ENCODE measurements at places on chromosomes 4 and X.

DNA sequence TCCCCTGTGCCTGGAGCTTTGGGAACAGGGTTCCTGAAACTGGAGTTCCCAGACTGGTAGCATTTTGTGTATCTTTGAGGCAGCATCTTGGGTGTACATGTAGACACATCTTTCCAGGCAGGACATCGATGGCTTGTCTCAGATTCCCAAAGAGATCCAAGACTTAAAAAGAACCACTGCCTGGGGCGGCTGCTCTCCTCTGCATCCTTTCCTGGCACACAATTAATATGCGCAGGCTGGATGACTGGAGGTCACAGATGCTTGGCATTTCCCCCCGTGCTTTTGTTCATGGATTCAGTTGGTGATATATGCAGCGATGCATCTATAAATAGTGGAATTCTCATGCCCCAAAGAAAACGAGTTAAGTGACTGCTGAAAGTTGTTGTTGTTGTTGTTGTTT lies 80.5 kb downstream of the CLDN34 start:
- no peak for DNase-seq

DNA sequence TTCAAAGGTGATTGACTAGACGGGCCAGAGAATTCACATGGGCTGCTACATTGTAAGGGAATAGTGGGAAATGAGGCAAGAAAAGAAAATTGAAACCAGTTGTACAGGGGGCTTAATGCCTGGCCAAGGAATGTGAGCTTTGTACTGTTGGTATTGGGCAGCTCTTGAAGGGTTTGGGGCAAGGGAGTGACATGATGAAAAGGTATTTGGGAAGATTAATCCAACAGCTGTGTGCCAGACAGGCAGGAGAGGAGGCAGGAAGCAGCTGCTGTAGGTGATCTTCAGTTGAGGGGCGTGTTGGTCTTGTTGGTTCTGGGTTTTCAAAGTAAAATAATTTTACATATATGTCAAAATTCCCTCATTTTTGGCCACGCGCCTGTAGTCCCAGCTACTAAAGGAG lies 384.5 kb upstream of the TENM3 start:
- no peak for DNase-seq

DNA sequence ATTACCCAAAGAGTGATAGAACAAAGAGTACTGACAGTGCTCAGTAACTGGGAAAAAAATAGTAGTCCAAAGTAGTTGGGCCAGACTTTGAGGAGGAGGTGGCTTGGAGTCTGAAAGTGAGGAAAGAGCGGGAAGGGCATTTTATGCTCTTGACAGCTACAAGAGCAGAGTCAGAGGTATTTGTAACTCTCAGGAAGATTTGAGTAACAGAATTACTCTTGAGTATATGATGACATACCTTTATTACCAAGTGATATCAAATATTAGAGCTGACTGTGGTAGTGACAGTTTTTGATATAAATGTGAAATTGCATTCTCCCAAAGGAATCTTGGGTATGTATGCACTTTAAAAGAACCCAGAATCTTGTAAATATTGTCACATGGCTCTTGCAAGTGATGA lies 2.2 kb downstream of the SLAIN2 start:
- DNase-seq = no peak

DNA sequence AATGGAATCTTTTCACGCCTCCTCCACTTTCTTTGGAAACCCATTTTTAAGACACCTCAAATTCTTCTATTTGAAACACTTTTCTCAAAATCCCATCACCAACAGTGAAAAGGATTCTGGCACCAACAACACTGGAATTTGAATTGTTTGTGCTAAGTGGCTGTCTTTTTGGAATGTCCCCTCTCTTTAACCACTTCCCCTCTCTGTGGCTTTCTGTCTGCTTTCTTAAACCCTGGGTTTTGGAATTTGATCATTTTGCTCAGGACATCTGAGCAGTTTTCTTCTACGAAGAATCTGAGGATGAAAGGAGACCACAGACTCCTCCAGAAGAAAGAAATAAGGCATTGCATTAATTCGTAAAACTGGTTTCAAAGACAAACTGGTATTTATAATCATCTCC lies 89.0 kb downstream of the MXRA5 start:
- no peak for DNase-seq

DNA sequence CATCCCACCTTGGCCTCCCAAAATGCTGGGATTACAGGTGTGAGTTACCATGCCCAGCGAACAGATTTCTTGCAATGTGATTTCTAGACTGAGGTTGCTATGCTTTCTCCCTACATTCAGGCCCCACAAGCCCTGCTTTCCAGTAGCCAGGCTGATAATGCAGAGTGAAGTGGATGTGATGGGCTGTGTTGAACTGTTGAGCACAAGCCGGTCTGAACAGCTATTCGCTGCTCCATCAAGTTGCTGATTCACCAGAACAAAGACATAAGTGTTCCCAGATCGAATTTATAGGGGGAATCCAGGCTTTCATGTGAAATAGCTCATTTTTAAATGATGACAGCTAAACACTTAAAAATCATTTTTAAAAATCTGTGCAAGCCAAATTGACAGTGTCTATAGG lies 8.0 kb downstream of the NIPAL1 start:
- no peak for DNase-seq

GRCh38 chr4:158181906-158182305 lies 9.1 kb upstream of the GASK1B start:
- DNase-seq = no peak

GRCh38 chrX:6777238-6778002 lies 242.5 kb upstream of the VCX3A start:
- no peak for DNase-seq

GRCh38 chr4:48844843-48845242 lies 14.0 kb downstream of the OCIAD1 start:
- no peak for DNase-seq

- no peak for DNase-seq
Observed at GRCh38 chr4:63717384-63717783, 691.9 kb downstream of the TECRL start.

DNA sequence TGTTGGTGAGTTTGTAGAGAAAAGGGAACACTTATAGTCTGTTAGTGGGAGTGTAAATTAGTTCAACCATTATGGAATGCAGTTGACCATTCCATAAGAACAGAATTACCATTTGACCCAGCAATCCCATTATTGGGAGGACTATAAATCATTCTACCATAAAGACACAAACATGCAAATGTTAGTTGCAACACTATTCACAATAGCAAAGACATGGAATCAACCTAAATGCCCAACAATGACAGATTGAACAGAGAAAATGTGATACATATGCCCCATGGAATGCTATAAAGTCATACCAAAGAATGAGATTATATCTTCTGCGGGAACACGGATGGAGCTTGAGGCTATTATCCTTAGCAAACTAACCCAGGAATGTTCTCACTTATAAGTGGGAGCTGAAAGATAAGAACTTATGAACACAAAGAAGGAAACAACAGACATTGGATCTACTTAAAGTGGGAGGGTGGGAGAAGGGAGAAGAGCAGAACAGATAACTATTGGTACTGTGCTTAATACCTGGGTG lies 1819.2 kb upstream of the ADGRL3 start:
- DNase-seq = no peak

- no peak for DNase-seq
Observed at GRCh38 chr4:149793459-149793858, 22.2 kb downstream of the IQCM start.

GRCh38 chrX:42772874-42773273 lies 5.1 kb downstream of the PPP1R2C start:
- DNase-seq = no peak

DNA sequence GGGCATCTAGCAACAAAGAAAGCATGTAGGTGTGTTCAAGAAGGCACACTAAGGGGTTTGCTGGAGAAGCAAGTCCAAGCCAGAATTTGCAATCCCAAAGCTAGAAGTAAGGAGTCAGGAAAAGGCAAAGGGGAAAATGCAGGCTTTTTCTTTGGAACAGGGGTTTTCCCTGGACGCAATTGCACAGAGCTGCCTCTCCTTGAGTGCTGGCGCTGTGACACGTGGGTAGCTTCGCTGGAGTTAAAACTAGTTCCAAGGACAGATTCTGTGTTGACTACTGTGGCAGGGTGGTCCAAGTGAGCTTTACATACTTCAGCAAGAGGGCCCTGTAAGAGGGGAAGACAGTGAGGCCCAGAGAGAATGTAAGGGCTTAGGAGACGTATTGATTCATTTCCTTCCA lies 277.1 kb downstream of the ADGRA3 start:
- no peak for DNase-seq

GRCh38 chr4:7352486-7352885 lies 82.2 kb downstream of the PSAPL1 start:
- DNase-seq = no peak

DNA sequence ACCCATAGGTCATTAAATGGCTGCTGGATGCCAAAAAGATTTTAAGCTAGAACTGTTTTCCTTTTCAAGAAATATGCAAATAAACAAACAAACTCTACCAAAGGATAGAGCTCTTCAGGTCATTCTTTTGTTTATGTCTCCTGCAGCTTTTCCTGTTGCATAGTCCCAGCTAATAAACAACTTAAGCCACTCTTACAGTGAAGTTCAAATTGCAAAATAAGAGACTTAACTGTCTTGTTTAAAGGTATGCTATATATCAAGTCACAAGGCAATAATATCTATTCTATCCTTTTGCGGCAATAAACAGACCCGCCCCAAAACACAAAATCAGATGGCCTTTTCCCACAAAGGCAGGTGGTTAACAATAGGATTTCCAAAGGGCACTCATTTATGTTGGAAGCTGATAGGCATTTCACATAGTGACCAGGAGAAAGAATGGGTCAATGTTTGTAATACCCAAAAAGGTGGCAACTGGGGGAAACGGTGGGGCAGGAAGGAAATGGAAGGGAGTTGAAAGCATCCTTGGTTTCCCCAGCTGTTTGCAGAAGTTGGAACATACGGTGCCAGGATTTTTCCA lies 15.3 kb downstream of the HAND2 start:
- DNase-seq = no peak

DNA sequence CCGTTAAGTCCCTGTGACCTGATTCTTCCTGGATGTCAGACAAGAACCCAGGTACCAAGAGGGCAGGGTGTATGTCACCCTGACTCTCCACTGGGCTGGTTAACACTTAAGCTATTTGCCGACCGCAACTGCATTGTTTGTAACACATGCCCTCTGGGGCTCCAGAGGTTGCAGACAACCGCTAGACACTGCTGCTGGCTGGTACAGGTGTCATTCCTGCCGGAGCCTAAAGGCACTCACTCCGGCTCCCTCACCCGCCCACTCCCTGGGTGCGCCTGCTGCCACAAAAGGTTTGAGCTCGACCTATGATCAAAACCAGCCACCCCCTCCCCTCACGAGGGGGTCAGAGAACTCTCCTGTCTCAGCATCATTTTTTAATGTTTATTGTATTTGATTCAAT lies 208.2 kb downstream of the FAT4 start:
- no peak for DNase-seq

DNA sequence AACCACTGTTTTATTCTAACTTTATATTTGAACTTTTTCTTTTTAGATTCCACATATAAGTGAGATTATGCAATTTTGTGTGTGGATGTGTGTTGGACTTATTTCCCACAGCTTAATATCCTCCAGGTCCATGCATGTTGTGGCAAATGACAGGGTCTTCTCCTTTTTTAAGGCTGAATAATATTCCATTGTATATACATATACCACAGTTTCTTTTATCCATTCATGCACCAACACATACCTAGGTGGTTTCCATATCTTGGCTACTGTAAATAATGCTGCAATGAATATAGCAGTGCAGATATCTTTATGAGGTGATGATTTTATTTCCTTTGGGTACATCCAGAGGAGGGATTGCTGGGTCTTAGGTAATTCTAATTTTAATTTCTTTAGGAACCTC lies 69.0 kb downstream of the SNCA start:
- DNase-seq = no peak

DNA sequence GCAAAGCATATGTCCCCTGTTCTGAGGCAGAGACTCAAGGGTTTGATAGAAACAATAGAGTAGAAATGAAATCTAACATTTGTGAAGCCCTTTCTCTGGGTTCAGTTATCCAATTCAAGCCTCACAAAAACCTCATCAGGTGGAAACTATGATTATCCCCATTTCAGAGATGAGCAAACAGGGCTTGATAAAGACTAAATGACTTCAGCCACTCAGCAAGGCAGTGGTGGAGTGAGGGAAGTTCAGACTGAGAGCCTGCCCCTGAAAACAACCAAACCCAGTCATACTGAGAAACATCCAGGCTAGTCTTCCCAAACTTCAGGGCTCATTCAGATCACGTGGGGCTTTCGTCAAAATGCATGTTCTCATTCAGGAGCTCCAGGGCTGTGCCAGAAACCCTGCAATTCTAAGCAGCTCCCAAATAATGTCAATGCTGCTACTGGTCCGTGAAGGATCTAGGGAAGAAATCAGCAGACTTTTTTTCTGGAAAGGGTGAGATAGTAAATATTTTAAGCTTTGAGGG lies 109.6 kb upstream of the KIT start:
- DNase-seq = no peak

DNA sequence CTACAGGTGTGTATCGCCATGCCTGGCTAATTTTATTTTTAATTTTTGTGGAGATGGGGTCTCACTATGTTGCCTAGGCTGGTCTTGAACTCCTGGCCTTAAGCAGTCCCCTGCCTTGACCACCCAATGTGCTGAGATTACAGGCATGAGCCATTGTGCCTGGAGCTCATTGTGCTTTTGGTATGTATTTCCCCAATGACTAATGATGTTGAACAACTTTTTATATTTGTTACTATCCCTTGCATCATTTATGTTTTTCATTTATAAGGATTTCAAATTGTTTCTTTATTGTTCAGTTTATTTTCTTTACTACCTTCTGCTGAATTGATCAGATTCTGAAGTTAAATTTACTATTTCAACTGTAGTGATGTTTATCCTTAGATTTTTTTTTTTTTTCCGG lies 199.7 kb downstream of the CEP135 start:
- DNase-seq = no peak

DNA sequence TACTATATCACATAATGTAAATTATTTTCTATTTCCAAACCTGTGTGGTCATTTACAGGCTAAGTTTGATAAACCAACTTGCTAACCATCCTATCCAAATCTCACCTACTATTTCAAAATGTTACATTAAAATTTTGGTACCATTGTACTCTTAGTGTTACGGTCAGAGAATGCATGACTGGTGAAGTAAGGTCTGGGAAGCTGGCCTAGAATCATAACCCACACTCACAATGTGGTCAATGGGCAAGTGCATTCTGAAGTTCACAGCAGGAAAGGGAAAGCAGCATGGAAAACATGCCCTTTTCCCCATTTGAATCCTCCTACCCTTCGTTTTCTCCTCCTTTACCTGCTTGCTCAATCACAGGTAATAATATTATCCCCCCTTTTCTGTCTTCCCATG lies 54.4 kb downstream of the PPP3CA start:
- no peak for DNase-seq

DNA sequence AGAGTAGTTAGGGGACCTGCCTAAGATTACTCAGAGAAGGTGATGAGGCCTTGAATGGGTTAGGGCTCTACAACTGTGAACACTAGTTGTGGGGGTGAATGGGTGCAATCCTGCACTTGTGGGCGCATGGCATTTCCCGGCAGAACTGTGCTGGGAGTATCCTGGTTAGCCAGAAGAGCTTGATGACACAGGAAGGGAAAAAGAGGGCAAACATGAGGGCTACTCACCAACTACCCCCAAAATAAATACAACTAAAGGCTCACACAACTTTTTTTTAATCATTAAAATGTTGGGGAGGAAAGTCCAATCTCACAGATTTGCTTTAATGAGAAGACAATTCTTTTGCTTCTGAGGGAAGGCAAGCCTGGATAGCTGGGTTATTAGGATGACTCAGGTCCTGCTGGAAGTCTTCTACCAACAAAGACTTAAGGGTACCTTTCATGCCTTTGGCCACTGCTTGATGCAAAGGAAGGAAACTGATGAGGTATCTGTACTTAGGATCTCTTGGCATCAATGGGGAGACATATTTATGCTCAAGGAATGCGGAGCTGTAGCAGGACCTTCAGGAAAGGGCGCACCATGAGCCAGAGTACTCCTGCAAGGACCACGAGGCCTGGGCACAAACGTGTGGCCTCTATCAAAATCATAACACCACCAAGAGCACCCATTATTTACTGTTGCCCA lies 2.6 kb downstream of the PHKA2 start:
- no peak for DNase-seq

All from T-helper 1 cell (primary cell).